Stimulated activated CD8-positive, alpha-beta memory T cell treated with anti-CD3 and anti-CD28 coated beads, Interleukin-2, amount 100 ng/mL, for 48 hours (primary cell): ENCODE measurements at places on chromosomes 3 and 15.

DNA sequence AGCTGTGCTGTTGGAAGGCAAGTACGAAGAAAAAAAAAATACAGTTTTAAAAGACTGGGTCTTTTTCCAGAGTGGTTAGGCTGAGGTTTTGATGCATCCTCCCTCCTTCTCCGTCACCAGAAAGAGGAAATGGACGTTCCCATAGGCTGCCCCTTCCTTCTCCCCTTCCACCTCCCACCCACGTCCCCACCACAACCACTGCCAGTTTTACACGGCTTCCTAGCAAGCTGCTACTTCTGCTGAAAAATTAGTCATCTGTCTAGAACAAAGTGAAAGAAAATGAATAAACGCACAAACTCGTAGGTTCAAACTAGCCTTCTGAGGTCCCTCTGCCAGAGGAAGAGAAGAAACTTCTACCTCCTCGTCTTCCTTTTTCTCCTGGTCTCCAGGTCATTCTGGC, 71.6 kb upstream of the RPL35A start:
- DNase-seq, result peak; percentile 64

DNA sequence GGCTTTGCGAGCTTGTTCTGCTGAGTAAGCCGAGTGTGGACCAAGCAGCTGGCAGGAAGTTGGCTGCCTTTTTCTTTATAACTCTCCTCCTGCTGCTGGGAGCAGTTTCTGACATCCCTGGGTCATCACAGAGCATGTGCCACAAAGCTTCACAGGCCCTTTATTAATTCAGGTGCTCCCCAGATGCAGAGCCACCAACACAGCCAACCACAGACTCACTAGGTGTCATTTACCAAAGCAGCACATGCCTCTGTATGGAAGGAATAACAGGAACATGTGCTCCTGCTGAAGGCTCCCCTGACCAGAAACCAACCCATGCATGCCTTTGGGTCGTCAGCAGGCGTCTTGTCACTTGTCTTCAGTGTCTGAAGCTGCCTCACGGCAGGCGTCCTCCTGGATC, 152.5 kb downstream of the ADAMTS17 start:
- DNase-seq, result no peak

GRCh38 chr3:49792371-49793150, 6.2 kb upstream of the IP6K1 start:
- DNase-seq, result no peak

DNA sequence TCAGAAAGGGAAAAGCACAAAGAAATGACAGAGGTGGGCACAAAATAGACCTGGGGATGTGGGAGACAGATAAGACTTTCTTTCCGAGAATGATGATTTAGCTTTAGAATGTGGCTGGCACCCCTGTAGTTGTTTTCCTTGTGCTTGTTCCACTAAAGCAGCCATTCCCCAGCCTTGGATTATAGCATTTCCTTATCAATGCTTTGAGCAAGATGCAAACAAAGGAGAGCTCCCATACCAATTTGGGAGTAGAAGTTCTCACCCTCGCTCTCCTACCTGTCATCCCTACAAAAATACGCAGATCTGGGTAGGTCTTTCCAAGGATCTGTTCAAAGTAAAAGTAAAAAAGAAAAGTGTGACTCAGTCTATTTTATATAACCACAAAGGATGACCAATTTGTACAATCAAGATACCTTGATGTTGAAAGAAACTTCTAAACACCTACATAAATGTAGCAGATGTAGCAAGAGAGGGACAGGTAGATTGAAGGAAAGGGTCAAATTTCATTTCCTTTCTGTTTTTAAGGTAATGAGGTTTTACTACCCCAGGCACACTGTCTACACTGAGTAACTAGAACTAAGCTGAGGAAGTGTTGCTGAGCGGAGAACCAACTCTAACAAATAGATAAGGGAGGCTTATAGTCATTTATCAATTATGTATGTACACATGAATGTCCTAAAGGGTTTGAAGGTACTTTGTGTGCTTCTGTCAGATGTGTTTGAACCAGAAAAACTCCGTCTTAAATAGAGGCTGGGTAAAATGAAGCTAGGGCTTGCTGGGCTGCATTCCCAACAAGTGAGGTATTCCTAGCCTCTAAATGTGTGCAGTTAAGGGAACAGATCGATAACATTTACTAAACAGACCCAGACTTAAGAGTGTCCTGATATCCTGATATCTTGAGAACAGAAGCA, 91.1 kb upstream of the LRRN1 start:
- DNase-seq, result no peak

GRCh38 chr3:2765002-2765579, 345.1 kb downstream of the IL5RA start:
- no peak for DNase-seq

GRCh38 chr3:126023390-126023789, 54.4 kb downstream of the ROPN1B start:
- no peak for DNase-seq

- DNase-seq, result no peak
These were observed 295.3 kb upstream of the UBE2E2 start for GRCh38 chr3:22907796-22908195.

DNA sequence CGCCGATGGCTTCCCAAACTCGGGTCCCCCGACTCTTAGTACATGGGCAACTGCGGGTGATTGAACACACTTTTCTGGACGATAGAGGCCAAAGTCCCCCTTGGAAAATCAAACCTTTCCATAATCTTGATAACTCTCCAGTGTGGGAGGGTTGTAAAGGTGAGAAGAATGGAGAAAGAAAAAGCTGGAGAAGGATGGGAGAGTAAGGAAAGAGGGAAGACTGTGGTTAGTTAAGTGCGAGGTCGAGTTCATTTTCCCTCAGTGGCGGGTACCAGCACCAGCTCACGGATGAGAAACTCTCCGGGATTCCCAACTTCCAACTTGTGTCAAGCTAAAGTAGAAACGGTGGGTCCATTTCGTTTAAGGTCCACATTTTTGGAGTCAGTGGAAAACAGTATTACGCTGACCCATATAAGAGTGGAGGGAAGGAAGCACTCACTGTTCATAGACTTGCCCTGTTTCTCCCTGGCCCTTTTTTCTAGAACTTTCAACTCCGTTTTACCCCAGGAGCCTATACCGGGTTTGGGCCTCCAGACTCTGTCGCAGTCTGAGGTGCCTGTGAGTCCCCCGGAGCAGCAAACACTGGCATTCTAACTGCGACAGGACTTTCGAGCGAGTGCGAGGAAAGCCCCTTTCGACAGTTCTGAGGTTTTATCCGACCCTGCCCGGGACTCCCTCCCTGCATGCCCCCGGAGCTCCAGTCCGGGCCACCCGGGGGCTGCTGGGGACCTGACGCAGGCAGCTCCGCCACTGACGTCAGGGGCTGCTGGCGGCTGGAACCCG, 14.8 kb downstream of the ZIC1 start:
- DNase-seq, result no peak

- DNase-seq, result no peak
These were observed 366.7 kb downstream of the LSAMP start for GRCh38 chr3:116078561-116078960.

GRCh38 chr3:170603770-170604510, 18.1 kb upstream of the SLC7A14 start:
- DNase-seq, result no peak

- DNase-seq, result no peak
These were observed 335.9 kb upstream of the SLCO3A1 start for GRCh38 chr15:91517491-91518200.

DNA sequence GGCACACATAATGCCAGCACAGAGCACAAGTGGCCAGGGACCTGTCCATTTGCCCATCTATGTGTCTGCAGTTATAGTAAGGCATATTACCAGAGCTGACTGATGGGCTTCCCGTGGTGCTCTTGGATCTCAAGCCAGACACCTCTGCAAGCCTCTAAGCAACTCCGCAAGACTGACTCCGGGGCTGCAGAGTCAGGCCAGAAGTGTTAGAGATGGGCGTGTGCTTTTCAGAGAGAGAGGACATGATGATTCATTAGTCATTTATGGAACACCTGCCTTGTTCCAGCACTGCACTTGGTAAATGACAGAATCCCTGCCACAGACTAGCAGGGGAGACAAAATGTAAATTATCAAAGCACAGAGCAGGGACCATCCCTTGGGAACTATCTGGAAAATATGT, 559.0 kb downstream of the PDCD6IP start:
- no peak for DNase-seq

- DNase-seq, result no peak
These were observed 110.0 kb upstream of the CDIN1 start for GRCh38 chr15:36469311-36469966.

DNA sequence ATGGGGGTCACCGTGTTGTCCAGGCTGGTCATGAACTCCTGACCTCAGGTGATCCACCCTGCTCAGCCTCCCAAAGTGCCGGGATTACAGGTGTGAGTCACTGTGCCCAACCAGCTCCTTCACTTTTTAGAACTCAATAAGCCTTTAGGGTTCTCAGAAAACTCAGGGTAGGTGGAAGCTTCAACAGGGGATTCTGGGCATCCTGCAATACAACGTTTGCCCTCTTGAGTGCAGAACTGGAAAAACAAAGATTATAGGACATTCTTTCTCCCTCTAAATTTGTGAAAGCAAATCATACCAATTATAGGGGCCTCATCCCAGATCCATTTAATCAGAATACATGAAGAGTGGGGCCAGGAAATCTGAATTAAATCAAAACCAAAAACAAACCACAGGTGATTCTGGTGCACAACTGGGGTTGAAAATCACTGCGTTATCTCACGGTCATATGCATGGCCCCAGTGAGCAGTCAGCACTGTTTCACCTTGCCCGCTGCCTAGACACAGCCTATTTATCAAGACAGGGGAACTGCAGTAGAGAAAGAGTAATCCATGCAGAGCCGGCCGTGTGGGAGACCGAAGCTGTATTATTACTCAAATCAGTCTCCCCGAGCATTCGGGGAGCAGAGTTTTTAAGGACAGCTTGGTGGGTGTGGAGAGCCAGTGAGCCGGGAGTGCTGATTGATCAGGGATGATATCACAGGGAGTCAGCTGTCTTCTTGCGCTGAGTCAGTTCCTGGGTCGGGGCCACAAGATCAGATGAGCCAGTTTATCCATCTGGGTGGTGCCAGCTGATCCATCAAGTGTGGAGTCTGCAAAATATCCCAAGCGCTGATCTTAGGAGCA, 58.4 kb downstream of the TMEM44 start:
- no peak for DNase-seq

- no peak for DNase-seq
These were observed 1.6 kb upstream of the FURIN start for GRCh38 chr15:90866800-90867199.

GRCh38 chr15:62975515-62975914, 67.0 kb upstream of the TPM1 start:
- DNase-seq, result no peak

GRCh38 chr3:147712357-147712756, 303.2 kb downstream of the ZIC1 start:
- no peak for DNase-seq

DNA sequence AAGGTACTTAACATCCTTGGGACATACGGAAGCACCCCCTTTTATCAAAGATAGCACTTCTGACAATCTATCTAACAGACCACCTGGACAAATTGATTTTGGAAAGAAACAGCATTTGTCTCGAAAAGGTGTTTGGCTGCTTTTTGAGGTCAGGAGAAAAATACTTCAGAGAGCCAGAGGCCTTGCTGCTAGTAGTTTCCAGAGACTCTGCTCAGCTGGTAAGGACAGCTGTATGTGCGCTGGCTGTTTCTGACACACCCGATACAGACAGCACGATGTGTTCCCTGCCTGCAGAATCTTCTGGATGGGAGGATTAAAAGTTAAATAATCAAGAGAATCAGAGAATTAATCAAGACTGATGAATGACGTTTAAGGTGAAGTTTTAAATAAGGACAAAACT, 15.6 kb upstream of the GYG1 start:
- no peak for DNase-seq

- DNase-seq, result no peak
These were observed 107.1 kb upstream of the PHLDB2 start for GRCh38 chr3:111751961-111752360.

DNA sequence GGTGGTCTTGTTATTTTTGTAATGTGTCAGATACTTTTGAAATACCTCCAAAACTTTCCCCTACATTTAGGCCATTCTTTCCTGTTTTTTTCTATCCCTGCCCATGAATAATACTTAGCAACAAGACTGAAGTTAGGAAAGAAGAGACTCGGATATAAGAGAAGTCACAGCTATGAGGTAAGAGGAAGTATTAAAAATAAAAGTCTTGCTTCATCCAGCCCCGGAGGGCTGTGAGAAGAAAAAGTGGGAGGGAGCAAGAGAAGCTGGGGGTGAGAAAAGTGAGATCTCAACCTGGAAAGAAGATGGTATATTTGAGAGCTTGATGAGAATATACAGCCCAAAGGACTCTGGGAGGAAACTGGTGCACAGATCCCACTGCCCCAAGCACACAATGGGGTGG, 213.5 kb upstream of the CDIN1 start:
- DNase-seq, result no peak

DNA sequence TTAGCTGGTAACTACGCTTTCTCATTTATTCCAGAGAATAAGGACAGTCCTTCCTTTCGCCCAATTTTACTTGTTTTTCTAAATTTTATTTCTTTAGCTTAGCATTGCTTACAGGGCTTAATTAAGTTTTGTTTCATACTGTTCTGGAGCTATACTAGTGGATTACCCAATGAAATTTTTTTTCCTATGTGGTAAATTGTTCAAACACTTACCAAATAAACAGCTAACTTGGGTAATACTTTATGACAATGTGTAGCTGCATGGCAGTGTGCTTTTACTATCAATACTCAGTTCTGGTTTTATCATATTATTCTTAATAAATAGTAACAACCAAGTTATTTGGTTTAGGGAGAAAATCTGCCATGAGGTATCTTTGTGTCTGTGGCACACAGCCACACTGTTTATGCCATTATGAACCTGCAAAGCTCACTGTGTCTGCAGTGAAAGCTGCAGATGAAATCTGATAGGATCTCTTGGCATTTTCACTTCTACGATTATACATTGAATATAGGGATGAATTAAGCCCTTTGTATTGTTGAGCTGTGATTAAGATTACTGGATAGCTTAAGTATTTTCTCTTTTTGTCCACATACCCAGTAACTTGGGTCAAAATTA, 37.2 kb downstream of the UBE2E2 start:
- no peak for DNase-seq

GRCh38 chr15:41473418-41473817, 20.3 kb upstream of the ITPKA start:
- no peak for DNase-seq

GRCh38 chr3:125116311-125117080, 60.7 kb upstream of the HEG1 start:
- DNase-seq, result no peak

GRCh38 chr3:128356822-128357221, 109.9 kb downstream of the DNAJB8 start:
- no peak for DNase-seq

- DNase-seq, result peak; percentile 49
These were observed 37.3 kb upstream of the RFTN1 start for GRCh38 chr3:16550676-16551341.

DNA sequence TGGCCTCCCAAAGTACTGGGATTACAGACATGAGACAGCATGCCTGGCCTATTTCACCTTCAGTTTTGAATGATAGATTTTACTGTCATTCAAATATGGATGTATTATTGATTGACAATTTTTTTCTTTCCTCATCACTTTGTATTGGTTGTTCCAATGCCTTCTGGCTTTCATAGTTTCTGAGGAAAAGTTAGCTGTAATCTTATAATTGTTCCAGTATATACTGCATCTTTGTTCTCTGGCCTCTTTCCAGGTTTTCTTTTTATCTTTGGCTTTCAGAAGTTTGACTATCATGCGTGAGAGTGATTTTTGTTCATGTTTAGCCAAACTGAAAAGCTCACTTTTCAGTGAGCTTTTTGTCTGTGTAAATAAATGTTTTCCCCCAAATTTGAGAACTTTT, 157.1 kb downstream of the RSRC1 start:
- no peak for DNase-seq
